ENCODE measurements at places on chromosomes 2 and 18.

GRCh38 chr2:209147981-209148380 lies 275.9 kb upstream of the MAP2 start:
- no peak for DNase-seq

DNA sequence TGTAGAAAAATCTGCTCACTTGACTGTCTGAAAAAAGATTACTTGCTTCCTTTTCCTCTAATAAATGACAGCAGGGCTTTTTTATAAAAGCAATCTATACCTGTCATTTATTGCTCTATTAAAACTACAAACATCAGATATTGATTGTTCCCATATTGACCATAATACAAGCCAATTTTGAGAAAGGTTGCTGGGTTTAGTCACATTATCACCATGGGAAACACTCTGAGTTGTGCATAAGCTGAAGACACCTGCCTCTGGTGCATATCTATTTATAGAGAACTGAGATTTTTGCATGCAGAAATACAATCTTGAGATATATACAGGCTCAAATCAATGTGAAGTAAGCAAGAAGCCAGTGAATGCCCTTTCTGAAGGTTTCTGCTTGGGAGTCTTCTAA lies 853.9 kb downstream of the DCC start:
- DNase-seq: no peak

- DNase-seq: no peak
These were observed 58.0 kb downstream of the NYAP2 start for GRCh38 chr2:225457482-225457881.

DNA sequence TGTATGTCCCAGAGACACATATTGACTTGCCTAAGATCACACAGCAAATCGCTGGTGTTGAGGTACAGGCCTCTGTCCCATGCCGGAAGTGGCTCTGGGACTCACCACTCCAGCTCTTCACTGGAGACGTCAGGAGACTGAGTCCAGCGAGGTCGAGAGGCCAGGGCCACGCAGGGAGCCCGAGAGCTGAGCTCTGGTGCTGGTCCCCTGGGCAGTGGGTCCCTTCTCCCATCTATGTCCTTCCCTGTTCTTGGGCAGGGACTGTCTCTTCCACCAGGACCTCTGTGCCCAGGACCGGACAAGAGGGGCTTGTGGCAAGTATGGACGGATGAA lies 62.4 kb upstream of the TWIST2 start:
- no peak for DNase-seq

DNA sequence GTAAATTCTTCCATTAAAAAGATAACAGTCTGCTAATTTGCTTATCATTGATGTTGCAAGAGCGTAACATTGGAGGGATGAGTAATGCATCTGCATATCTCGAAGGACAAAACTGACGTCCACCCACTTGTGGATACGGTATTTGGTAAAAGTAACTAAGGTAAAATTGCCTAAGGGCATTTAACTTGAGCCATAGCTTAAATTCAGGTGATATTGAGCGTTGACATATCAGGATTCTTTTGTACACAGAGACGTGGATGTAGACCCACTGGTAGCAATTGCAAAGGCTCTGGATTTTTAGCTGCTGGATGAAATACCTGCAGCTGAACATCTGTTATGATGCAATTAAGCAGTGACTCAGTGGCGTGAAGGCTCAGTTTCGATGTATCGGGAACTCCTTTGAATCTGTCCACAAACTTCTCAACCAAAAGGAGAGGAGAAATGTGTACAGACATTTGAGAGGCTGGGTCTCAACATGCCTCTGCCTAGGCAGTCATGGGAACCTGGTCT lies 119.3 kb downstream of the SPTBN1 start:
- DNase-seq: no peak

- no peak for DNase-seq
These were observed 25.2 kb downstream of the MOCOS start for GRCh38 chr18:36212301-36213171.

- DNase-seq: no peak
These were observed 280.6 kb downstream of the PTGR3 start for GRCh38 chr18:74928194-74928968.

DNA sequence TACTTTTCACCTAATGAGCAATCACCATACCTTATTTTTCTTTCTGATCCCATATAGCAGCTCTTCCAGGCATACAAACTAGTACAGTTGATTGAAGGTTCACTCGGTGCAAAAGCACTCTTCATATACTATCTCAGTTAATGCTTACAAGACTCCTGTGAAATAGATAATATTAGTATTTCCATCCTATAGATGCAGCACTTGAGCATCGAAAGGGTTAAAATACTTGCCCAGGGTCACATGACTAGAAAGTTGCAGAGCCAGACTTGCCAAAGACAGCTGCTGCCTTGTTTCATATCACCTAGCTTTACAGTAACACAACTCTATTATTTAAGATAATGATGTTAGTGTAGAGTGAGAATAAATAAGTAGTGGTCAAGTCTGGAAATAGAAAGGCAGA lies 466.0 kb upstream of the TNP1 start:
- no peak for DNase-seq

- DNase-seq: no peak
These were observed 25.0 kb downstream of the COA5 start for GRCh38 chr2:98583276-98583675.

GRCh38 chr18:4181882-4182568 lies 273.1 kb downstream of the DLGAP1 start:
- no peak for DNase-seq

DNA sequence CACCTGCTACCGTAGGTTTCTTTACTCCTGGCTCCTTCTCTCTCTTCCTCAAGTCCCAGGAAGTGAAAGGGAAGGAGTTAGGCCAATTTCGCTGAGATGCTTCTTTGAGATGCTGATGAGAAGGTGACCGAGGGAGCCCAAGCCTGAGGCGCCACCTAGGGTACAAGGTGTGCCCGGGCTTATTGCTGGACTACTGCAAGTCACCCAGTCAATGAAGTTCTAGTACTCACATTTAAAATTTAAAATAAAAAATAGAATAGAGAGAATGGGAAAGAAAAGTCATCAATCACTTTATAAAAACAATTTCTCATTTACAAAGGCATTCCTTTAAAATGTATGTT lies 45.3 kb downstream of the ACAA2 start:
- DNase-seq: peak; percentile 34

GRCh38 chr2:224120986-224121385 lies 81.9 kb upstream of the SERPINE2 start:
- DNase-seq: no peak

DNA sequence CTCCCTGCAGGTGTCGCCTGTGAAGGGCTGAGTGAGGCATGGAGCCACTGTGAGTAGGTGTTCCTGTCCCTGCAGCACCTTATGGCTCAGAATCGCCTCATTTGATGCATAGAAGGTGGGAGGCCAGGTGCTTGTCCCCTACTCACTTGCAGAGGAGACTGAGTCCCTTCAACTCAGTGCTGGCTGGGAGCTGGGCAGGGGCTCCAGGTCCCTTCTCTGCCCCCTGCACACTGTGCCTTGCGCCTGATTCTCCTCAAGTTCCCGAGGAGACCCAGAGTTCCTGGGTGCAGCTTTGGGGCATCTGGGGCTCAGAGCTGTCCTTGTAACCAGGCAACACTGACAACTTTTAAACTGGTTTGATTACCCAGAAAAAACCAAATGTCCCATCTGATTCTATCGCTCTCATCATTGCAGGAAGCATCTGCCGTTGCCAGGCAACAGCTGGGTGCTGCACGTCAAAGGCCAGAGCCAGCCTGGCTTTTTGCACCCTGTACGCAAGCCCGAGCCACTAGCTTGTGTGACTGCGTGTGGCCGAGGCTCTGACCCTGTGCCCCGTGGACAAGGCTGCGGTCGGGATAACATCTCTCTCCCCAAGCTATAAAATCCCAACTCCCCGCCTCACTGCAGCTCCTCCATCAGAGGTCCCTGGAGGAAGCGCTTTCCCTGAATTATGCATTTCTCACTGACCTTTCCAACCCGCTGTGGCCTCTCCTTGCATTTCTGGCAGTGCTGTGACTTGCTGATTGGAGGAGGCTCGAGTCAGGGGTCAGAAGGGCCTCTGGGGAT lies 130.8 kb upstream of the HDAC4 start:
- DNase-seq: no peak

DNA sequence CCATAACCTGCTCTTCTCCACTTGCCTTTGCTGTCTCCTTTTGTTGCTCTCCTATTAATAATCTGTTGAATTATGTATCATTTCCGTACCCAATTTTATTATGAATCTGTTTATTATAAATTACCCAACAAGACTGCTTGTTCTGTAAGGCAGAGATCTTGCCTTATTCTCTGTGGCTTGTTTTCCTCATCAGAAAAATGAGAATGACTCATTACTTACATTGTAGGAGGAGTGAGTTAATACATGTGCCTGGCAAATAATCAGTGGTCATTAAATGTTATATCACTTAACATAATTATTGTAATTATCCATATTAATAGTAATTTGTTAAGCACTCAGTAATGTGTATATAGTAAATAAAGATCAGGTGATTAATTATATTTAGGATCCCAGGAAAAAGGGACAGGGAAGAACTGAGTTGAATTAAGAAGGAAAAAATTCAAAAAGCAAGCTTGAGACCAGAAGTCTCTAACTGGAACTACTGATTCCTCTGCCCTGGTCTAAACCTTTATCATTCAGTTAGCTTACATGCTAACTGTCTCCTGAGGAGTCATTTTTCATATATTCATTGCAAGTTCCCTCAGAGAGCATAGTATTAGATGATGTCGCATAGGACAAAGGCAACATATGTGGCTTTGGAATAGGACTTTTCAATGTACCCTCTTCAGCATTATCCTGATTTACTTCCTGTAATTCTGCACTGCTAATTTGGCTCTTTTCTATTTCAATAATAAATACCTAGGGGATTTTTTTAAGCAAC lies 335.7 kb downstream of the GALNT13 start:
- DNase-seq: no peak

- DNase-seq: no peak
These were observed 7.0 kb upstream of the NDUFV2 start for GRCh38 chr18:9095297-9096006.

Data from pons (tissue), 1 donor.